ENCODE measurements at places on chromosomes 13 and 19.
A peak's percentile ranks its signal among the peaks of the same experiment; 100 is the strongest.

DNA sequence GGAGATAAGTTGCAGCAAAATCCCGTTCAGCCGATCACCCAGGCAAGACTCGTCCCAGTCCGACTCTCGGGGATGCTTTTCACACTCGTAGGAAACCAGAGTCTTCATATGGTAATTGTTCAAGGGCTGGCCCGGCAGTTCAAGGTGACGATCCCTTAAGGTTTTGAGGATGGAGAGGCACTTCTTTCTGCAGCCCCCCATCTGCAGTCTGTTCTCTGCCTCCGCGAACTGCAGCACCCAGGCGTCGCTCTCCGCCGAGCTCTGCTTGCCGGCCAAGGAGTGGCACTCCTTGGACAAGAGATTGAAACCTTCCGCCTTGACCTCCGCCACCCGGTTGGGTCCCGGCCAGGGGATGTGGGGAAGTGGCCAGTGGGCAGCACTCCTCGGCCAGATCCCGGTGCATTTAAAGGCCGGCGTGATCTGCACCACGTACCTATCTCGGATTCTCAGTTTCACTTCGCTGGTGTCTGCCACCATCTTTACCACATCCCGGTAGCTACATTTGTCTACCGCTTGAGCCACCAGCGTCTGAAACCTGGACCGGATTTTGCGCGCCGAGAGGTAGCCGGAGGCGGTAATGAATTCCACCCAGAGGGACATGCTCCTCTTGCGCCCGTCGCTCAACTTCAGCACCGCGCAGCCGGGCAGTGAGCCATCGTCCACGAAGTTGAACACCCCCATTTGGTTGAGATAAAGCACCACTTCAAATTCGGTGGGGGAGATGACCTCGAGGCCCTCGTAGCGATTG, 1.1 kb downstream of the MAB21L1 start:
- peak; percentile 32 for DNase-seq

DNA sequence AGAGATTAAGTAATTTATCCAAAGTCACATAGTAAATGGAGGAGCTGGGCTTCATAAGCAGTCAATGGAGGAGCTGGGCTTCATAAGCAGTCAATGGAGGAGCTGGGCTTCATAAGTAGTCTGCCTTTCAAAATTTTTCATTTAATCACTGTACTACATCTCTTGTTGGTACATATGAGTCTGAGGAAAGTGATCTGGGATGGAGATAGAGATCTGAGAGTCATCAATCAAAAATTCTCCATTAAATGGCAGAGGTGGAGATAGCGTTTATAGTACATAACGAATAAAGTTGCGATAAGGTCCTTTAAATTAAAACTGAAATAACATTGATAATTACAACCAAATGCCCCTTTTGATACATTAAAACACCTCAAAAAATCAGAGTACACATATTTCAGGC, 189.3 kb downstream of the KLF5 start:
- DNase-seq, result no peak

GRCh38 chr19:21463449-21464105, 41.8 kb upstream of the ZNF429 start:
- peak; percentile 69 for DNase-seq

- DNase-seq, result no peak
Observed at GRCh38 chr13:75494491-75494890, 12.5 kb upstream of the TBC1D4 start.

GRCh38 chr13:102724923-102725322, 30.1 kb upstream of the METTL21C start:
- no peak for DNase-seq

DNA sequence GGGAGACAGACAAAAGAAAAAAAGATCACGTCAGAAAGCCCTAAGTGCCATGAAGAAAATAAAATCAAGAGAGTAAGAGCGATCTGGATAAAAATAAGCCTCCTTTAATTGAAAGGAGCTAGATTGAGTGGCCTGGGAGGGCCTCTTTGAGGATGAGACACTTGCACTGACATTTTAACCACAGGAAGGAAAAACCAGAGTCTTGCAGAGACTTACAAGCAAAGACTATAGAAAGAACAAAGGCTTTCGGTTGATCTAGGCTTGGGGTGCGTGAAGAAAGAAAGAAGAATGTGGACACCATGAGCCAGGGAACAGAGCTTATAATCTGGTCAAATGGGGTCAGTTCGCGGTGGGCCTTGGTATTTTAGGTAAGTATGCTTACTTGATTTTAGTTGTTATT, 342.7 kb downstream of the COG6 start:
- DNase-seq, result no peak

Measured in cerebellar nuclear complex (tissue), 1 donor.